ENCODE measurements at places on chromosomes 7 and 10. TPM values are rescaled to one million over a fixed set of nuclear protein-coding genes. Genes with fewer than 3 reads are reported as not detected.
A peak's percentile ranks its signal among the peaks of the same experiment; 100 is the strongest.

AEBP1 gene
- 69.7 TPM for total RNA-seq

SPDYE2B gene
- not detected for total RNA-seq

GBX1 gene
- not detected for total RNA-seq

VWC2 gene
- not detected for total RNA-seq

FEZF1 gene
- total RNA-seq, result not detected

MMD2 gene
- not detected for total RNA-seq

DNA sequence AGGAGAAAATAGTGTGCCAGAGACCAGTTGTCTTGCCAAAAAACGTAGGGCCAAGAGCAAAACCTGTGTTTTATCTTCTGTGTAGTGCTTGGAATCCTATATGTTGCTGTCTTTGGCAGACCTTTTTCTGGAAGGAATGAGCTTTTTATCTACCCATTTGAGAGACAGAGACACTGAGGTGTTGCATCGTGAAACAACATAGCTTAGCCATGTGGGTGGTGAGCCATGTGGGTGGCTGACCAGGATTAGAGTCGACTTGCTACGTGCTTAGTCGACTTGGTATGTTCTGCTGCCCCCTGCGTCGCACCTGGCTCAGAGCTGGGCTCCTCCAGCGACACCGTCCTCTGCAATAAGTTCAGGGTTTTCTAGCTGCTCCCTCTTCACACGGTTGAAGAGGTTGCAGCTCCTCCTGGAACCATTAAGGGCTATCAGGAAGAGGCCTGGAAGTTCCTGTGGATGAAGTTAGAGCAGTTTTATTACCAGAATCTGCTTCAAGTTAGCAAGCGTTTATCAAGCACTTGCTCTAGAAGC lies 175.8 kb downstream of the SH2D4B start:
- no peak for DNase-seq

GRCh38 chr10:14282276-14282675 lies 48.4 kb downstream of the FRMD4A start:
- peak; percentile 52 for DNase-seq

DNA sequence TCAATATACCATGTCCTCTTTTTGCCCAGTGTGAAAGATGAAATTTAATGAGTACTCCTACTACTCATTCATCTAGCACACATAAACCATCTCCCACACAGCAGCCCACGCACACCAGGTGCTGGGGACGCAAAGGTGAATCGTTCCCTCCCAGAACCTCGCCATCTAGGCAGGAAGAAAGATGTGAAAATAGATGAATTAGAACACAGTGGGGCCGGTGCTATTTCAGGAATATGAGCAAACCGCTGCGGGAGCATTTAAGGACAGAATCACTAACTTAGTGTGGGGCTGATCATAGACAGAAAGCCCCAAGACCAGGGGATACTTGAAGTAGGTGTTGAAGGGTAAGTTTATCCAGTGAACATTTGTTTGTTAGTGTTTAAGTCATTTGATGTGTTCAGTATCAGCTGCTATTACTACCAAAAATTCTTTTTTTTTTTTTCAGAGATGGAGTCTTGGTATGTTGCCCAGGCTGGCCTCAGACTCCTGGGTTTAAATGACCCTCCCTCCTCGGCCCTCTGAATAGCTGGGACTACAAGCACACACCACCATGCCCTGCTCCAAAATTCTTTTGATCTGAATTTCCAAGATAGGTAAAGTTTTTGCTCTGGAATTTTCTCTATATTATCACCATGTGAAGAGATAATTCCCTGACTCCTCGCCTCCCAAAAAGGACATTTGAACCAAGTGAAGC lies 48.8 kb downstream of the CPXM2 start:
- DNase-seq, result no peak

- no peak for DNase-seq
These were observed 54.2 kb upstream of the INPP5A start for GRCh38 chr10:132483394-132483793.

GRCh38 chr10:15863733-15864132 lies 3.4 kb upstream of the MINDY3 start:
- DNase-seq, result no peak

DNA sequence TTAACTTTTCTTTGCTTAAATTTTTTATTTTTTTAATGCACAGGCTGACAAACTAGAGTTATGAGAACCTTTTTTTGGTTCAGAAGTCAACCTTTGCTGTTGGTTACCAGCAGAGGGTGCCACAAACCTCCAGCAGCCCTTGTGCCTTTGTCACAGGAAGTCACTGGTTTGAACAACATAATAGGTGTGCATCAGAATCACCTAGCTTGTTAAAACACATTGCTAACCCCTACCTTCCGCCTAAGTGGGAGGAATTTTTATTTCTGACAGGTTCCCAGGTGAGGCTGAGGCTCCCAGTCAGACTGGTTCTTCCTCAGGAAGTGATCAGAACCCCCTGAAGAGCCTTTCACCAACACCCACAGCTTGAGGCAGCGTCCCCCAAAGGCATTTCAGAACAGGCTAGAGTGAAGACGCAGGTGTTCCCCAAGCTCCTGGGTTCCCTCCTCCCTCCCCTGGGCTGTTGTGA lies 22.6 kb upstream of the VDAC2 start:
- DNase-seq, result peak; percentile 57

GRCh38 chr10:15118615-15119014 lies 21.5 kb downstream of the RPP38 start:
- DNase-seq, result no peak

DNA sequence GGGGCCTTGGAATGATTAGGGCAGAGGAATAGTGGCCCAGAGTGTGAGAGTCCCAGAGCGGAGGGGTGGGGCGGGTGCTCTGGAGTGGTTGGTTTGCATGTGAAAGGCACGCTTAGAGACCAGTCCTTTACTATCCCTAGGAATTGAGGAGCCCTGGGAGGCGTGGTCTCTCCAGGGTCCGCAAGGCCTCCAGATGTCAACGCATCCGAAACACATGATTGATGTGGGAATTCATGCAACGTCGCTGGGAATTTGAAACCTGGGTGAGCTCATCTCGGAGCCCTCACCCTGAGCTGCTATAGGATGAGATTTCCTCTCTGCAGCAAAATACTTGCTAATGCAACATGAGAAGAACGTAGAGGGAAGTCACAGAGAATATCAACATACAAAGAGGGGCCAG lies 51.2 kb downstream of the NPTX2 start:
- no peak for DNase-seq

DNA sequence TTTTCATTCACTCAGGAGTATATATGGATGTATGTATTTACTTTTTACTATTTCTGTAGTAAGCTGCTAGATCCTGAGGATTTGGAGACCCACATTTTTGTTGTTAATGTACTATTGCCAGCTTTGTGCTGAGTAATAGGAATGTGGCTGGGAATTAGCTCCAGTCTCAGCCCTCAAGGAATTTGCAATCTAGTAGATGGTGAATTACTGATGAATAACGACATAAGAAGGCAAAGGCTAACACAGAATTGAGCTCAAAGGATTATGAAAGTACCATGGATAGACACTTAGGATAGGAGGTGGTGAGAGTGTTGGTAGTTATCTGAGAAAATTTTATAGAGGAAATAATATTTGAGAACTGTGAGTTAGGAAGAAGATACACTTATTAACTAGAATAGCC lies 19.9 kb downstream of the CASD1 start:
- peak; percentile 58 for DNase-seq

GRCh38 chr10:112532189-112532588 lies 85.2 kb downstream of the VTI1A start:
- no peak for DNase-seq

- no peak for DNase-seq
These were observed 5.8 kb downstream of the ELFN1 start for GRCh38 chr7:1675673-1676549.

DNA sequence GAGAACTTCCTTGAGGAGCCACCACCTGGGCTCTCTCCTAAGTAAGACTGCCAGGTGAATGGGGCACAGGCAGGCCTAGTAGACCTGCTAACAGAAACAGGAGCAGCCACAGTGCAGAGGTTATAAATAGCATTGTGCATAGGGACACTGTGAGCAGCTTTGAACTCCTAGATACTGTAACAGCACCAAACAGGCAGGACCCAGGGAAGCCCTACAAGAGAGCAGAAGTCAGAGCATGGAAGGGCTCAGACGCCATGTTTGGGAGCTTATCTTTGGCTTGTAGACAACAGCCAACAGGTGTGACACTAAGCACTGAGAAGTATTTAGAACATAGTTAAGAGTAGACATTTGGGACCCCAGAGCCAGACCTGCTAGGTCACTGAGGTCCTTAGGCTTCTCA lies 14.5 kb downstream of the XRCC2 start:
- DNase-seq, result no peak

- no peak for DNase-seq
These were observed 14.6 kb upstream of the NME8 start for GRCh38 chr7:37833818-37834146.

GRCh38 chr7:2018569-2019460 lies 213.9 kb downstream of the MAD1L1 start:
- DNase-seq, result peak; percentile 82

DNA sequence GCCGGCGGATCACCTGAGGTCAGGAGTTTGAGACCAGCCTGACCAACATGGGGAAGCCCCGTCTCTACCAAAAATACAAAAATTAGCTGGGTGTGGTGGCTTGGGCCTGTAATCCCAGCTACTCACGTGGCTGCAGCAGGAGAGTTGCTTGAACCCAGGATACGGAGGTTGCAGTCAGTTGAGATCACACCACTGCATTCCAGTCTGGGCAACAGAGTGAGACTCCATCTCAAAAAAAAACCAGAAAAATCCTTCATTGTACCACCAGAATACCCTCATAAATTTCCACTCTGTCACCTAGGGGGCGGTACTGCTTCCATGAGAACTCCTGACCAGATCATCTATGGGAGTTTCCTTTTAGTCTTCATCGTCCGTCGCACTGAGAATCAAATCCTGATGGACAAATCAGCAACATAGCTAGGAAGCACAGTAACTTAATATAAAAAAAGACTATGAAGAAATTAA lies 225.8 kb upstream of the KLF14 start:
- DNase-seq, result peak; percentile 36

DNA sequence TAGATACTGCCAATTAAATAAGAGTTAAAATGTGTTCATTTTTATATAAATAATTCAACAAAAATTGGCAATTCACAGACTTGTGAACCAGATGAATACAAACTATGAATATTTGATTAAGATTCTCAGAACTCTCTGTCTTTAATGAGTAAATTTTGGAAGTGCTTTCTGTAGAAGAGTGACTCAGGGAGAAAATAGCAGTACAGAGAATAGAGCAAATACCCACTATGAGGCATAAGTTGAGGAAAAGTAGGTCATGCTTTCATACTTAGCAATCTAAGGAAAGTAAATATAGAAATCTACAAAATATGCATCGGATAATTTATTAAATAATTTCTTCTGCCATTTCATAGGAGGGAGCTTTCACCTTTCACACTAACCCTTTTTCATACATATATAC lies 117.7 kb upstream of the TMEM106B start:
- DNase-seq, result no peak

DNA sequence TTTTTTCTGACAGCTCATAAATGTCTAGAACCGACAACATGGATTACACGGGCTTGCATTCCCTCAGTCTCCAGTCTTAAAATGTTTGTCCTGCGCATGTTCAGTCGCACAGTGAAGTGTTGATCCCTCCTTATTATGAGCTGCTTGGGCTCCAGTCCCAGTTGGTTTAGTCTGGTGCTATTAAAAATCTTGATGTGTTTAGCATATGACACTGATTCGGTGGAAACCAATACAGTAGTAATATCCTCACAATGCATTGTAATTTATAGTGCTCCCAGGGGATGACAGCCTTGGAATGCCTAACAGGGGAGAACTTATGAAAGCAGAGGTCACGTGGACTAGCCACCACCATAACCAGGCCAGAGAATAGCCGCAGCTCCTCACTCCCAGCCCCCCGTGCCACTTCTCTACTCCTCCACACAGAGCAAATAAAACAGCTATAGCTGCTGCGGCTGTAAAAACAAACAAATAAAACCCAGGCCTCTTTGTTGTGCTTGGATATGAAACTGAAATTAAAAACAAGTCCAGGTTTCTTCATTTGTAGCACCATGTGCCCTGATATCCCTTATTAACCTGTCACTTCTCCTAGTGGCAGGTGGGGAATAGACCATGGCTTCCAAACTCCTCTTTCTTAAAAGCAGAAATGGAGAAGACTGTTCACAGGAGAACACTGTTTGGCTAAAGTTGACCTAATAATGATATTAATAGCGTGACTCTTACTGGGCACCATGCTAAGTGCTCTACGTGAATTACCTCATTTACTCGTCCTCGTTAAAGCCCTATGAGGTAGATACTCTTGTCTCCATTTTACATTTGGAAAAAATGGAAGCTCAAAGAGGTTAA lies 7.7 kb downstream of the DPCD start:
- DNase-seq, result no peak

Measured in HFFc6 (cell line).